CD4-positive, alpha-beta T cell treated with Interleukin-12 subunit alpha and Interleukin-12 subunit beta, for 1 hour (primary cell): ENCODE measurements at places on chromosomes 6 and 20.

DNA sequence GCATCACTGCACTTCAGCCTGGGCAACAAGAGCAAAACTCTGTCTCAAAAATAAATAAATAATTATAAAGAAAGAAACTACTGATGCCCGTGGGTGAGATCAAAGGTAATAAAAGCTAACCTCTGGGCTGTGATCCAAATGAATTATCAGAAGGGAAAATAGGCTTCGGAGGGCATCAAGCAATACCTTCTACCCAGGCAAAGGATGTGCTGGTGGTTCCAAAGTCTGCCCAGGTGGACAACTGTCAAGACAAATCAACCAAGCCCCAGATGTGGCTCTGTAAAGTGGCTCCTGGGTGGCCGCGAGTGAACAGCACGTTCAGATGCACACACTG lies 95.6 kb downstream of the SCML4 start:
- DNase-seq = no peak

- DNase-seq = no peak
Measured at GRCh38 chr20:3854462-3854871, 7.8 kb downstream of the MAVS start.

GRCh38 chr6:131381052-131381708 lies 191.8 kb upstream of the ARG1 start:
- DNase-seq = no peak

GRCh38 chr6:56706981-56707726 lies 64.5 kb upstream of the DST start:
- DNase-seq = no peak

- DNase-seq = no peak
Measured at GRCh38 chr6:17393892-17394631, 667 bp downstream of the CAP2 start.

- no peak for DNase-seq
Measured at GRCh38 chr6:151494235-151494935, 568 bp downstream of the CCDC170 start.

- no peak for DNase-seq
Measured at GRCh38 chr20:58976061-58976730, 4.9 kb upstream of the NELFCD start.

DNA sequence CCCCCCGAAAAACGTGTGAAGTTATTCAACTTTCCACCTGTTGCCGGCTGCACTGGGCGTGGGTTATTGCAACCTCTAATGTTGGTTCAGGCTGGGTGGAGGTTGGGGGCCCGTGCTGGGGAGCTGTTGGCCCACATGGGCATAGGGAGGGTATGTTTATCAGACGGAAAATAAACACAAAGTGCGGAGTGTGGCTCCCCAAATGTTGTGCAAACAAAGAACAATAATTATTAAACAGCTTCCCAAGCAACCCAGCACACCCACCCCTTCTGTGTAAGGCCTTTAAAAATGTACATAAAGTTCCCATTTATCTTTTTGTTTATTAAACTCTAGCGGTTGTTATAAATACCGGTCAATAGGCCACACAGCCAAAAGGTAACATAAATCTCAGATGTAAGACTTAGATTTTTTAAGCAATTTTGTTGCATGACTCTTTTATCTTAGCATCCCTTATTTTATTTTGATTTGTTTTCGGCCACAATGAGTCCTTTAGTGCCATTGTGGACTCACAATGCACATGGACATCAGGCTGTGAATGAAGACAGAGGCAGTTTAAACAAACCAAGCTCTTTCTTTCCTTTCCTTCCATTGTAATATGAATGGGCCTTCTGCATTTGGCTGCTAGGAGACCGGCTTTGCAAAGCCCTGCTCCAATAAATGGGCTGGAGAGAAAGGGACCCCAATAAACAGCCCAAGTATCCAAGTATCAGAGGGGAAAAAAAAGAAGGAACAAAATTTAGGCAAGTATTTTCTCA lies 6.9 kb upstream of the DLL1 start:
- DNase-seq = no peak

DNA sequence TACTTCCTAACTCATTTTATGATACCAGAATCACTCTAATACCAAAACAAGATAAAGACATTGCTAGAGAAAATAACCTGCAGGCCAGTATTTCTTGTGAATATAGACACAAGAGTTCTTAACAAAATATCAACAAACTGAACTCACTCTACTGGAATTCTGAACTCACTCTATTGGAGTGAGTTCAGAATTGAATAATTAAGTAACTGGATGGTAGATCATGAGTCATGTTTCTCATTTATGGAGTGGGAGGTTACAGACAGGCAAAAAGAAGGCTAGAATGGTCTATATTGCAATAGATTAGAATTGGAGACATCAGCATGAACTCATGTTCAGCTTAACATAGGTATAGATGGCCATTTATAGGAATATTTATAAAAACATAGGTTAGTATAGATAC lies 26.6 kb upstream of the C6orf58 start:
- DNase-seq = no peak

DNA sequence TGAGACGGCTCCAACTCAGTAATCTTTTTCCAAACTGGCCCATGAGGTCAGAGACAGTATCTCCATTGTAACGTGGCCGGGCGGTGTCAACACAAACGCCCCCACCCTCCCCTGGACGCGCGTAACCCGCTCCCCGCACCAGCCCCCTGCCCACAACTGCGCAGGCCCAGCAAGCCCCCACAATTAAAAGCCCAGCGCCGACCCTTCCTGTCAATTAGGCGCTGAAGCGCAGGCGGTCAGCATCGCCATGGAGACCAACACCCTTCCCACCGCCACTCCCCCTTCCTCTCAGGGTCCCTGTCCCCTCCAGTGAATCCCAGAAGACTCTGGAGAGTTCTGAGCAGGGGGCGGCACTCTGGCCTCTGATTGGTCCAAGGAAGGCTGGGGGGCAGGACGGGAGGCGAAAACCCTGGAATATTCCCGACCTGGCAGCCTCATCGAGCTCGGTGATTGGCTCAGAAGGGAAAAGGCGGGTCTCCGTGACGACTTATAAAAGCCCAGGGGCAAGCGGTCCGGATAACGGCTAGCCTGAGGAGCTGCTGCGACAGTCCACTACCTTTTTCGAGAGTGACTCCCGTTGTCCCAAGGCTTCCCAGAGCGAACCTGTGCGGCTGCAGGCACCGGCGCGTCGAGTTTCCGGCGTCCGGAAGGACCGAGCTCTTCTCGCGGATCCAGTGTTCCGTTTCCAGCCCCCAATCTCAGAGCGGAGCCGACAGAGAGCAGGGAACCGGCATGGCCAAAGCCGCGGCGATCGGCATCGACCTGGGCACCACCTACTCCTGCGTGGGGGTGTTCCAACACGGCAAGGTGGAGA lies at the start of the genes HSPA1A and HSPA1L:
Gene HSPA1A, plus strand, starts transcription at position 519 of the 814 bp plus-strand sequence. Its CDS starts 214 bp downstream, at position 733.
Gene HSPA1L, minus strand, starts transcription at position 259 of the 814 bp plus-strand sequence. CDS start 3,311 bp downstream, outside the sequence.
- DNase-seq = peak; percentile 87

DNA sequence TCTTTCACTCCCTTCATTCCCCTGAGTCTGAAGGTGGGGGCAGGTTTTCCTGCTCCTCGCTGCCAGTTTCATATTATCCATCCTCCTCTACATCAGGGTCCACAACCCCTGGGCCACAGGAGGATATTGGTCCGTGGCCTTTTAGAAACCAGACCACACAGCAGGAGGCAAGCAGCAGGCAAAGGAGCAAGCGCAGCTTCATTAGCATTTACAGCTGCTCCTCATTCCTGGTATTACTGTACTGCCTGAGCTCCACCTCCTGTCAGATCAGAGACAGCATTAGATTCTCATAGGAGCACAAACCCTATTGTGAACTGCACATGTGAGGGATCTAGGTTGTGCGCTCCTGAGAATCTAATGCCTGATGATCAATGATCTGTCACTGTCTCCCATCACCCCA lies 380.3 kb downstream of the ARHGAP18 start:
- DNase-seq = no peak

DNA sequence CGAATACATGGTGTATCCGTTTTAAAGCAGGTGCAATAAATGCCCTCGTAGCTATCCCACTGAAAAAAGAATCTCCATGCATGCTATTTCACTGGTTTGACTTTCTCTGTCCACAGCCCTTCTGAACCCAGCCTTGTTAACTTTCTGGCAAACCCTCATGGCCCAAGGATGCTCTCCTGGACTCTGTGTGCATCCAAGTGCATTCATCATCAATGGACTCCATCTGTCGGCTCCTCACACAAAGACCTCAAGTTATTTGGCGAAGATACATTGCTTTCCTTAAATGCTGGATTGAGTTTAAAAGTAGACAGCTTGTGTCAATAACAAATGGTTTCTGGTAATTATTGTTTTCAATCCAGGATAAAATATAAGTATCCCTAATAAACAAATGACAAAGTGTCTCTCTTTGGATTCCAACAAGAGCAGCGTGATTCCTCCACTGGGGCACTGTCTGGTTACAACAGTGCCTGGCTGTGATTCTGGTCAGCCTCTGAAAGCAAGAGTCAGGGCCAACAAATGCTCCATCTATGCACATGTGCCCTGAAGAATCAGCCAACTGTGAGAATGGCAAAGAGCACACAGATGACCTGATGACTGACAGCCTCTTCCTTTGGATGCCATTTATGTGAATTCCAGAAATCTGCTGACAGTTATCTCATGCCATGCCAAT lies 55.7 kb downstream of the FYN start:
- DNase-seq = no peak

DNA sequence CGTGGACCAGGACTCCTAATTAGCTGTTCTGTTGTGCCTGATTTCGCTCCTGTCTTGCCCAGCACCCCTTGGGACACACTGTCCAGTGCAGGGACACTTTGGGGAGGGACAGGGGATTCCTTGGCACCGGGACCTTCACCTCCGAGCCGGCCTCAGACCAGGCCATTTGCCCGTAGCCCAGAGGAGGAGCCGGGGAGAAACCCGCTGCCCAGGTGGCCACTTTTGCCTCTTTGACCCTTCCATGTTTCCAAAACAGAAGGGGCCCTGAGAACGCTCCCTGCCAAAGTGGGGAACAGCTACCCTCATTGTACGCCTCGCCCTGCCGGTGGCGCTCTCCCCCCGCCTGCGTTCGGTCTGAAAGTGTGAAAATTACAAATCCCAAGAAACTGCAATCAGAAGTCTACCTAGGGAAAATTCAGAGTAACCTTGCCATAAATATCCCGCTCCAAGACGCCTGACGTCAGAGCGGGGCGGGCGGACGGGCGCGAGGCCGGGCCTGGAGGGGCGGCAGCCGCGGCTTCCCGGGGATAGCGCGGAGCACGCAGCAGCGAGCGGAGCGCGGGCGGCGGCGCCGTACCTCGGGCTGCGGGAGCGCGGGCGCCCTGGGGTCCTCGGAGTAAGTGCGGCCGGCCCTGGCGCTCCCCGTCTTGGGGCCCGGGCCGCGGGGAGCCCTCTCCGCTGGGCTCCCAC lies at the start of gene DAAM2:
Gene DAAM2, plus strand, starts transcription at position 527 of the 690 bp plus-strand sequence. CDS start 63,927 bp downstream, outside the sequence.
- no peak for DNase-seq

- no peak for DNase-seq
Measured at GRCh38 chr6:130794738-130795137, 32.5 kb upstream of the SMLR1 start.

GRCh38 chr20:63114006-63114692 lies 101.8 kb downstream of the YTHDF1 start:
- DNase-seq = no peak

DNA sequence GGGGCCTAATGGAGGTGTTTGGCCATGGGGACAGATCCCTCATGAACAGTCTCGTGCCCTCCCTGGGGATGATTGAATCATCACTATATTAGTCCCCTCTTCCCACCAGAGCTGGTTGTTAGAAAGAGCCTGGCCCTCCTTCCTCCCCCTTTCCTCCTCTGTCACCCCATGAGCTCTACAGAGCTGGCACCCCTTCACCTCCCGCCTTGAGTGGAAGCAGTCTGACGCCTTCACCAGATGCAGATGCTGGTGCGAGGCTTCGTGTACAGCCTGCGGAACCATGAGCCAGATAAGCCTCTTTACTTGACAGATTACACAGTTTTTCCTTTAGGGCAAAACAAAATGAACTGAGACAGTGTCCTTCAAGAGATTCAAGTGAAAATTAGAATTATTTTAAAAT lies 74.4 kb upstream of the RIPOR2 start:
- DNase-seq = no peak

GRCh38 chr6:34305982-34306708 lies 57.3 kb upstream of the SMIM29 start:
- no peak for DNase-seq

GRCh38 chr6:101458336-101458735 lies 64.8 kb downstream of the GRIK2 start:
- DNase-seq = no peak

- no peak for DNase-seq
Measured at GRCh38 chr6:63245420-63245819, 34.2 kb downstream of the FKBP1C start.

DNA sequence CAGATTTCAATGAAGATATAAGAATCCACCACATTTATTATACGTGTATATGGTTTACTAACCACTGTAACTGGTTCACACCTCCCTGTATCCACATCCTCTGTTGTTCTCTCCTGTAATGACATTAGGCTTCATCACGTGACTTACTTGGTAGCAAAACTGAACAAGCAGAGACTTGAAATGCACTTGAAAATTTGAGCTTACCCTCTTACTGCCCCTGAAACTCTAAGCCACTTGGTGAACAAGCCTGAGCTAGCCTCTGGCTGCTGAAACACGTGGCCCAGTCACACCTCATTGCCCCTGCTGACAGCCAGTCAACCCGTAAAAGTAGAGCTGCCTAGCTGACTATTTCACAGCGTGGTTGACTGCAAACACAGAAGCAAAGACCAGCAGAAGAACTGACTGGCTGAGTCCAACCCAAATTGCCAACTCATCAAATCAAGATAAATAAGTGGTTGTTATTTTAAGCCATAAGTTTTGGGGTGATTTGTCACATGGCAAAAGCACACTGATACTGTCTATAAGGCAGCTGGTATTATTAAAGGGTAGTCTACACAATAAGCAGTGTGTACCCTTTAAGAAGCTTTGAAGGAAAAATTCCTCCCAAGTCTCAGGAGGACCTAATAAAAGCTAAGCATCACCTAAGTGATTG lies 109.0 kb downstream of the RALGAPA2 start:
- DNase-seq = peak; percentile 41

DNA sequence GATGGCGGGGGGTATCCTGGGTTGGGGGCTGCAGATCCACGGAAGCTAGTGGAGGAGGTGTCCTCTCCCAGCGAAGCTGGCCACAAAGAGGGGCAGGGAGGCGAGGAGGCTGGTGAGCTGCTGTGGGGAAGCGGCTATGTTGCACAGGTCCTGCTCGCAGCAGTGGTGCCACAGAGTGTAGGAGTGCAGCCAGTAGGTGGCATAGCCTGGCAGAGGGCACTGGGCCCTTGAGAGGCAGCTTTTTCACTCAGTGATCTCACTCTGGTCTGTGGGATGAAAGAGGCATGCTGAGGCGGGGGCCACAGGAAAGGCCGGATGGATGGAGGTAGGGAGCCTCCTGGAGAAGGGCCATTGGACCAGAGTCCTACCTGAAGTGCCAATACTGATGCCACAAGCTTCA lies 2.9 kb upstream of the LY6G6D start:
- DNase-seq = peak; percentile 31

- no peak for DNase-seq
Measured at GRCh38 chr6:132478674-132479073, 34.2 kb downstream of the STX7 start.

DNA sequence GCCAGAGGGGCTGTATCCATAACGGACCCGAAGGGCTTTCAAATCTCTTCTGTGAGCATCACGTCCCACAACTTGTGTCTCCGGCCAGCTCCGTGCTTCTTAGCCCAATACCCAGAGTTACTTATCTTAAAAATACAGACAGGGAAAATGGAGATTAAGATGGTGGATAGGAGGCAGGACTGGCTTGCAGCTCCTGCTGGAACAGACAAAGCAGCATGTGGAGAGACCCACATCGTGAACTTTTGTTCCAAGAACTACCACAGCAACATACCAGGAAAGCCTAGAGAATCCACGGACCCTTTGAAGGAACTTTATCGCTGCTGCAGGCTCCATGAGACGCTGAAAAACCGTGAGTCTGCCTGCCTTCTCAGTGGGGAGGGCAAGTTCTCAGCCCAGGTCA lies 113.7 kb downstream of the RNASET2 start:
- no peak for DNase-seq

GRCh38 chr6:34466242-34467185 lies 638 bp downstream of the PACSIN1 start:
- DNase-seq = no peak
